ENCODE measurements at places on chromosomes 6 and 20.

DNA sequence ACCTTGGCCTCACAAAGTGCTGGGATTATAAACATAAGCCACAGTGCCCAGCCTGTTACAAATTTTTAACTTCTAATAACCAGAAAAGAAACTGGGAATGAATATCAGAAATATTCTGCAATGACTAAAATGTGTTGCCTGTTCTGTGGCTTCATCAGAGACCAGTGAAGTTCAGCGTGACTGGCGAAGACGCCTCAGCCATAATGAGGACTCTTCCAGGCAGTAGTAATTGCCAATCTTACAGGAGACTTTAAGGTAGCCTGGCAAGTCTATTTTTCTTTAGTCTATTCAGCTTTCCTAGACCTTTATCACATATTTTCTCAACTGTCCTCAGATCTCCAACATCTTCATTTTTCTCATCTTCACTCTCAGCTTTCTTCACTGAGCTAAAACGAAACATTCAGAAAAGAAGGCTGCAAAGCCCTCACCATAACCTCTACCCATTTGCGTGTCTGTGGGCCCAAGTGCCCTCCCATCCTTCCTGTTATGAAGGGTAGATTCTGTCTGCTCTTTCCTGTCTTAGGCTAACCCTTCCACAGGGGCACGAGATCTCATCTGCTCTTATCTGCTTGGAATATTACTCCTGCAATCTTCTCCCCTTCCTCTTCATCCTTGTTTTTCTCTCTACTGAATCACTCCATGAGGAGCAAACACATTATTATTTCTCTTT is 42.0 kb upstream of the OLIG3 start:
- no peak for DNase-seq

DNA sequence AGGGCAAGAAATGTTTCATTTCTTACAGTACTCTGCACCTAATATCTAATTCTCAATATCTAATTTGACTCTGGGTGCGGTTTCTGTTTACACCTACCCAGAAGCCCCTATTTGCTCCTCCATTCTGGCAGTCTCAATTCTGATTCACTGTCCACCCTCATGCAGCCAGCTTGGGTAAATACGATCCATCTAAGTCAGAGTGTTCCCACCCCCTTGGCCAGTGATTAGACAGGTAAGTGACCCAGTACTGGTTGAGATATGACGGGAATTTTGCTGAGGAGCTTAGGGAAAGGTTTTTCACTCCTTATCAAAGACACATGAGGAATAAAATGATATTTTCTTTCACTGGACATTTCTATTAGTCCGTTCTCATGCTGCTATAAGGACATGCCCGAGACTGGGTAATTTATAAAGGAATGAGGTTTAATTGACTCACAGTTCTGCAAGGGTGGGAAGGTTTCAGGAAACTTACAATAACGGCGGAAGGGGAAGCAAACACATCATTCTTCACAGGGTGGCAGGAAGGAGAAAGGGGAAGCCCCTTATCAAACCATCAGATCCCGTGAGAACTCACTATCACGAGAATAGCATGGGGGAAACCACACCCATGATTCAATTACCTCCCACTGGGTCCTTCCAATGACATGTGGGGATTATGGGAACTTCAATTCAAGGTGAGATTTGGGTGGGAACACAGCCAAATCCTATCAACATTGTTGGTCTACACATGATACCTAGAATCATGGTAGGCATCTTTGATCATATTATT is 29.4 kb downstream of the GLO1 start:
- no peak for DNase-seq

GRCh38 chr20:37090407-37090806 is 5.4 kb downstream of the RBL1 start:
- no peak for DNase-seq

GRCh38 chr6:109311471-109311870 is 70.8 kb downstream of the CD164 start:
- DNase-seq: no peak

DNA sequence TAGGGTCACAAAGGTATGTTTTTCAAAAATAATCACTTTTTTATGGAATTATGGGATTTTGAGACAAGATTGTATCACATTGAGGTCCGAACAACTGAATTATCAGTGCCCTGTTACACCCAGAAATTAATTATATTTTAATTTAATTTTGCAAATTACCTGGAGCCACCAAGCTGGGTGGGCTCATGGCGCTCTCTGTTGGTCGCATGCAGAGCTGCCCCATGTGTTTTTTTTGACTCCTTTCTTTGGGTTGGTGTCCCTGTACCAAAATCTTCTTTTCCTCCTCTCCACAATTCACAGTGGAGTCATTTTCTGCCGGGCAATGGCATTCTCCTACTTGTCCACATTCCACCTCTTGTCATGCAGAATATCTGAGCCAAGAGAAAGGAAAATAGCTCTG is 38.9 kb upstream of the FRMD1 start:
- DNase-seq: no peak

DNA sequence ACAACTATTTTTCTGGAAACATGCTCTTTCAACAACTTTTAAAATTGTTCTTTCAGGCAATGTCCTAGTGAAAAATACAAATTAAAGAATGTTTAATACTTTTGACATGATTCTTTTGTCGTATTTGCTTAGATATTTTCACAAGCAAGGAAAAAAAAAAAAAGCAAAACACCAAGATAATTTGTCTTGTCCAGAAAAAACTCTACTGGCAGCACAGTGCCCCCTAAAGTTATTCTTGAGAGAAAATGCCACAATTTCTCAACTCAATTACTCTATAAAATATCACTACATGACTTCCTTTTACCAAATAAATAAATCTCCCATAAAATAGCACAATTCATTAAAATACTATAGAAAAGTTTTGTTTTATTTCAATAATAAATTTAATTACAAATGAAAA is 652.5 kb upstream of the EPHA7 start:
- no peak for DNase-seq

GRCh38 chr6:35218021-35218420 is 4.3 kb downstream of the SCUBE3 start:
- no peak for DNase-seq

DNA sequence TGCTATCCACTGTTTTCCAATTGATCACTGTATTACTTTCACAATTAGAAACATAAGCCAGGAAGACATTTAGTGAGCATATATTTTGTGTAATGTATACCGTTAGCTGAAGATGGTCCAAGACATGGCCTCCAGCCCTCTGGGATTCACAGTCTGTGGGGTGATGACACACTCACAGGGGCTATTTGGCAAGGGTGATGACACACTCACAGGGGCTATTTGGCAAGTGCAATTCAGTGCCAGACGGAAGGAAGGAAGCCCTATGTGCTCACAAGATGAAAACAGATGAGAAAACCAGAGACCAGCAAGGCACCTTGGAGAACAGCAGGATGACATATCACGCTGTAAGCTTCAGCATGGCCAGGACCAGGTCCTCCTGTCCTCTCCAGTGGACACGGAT is 183.7 kb downstream of the MBOAT1 start:
- DNase-seq: no peak

DNA sequence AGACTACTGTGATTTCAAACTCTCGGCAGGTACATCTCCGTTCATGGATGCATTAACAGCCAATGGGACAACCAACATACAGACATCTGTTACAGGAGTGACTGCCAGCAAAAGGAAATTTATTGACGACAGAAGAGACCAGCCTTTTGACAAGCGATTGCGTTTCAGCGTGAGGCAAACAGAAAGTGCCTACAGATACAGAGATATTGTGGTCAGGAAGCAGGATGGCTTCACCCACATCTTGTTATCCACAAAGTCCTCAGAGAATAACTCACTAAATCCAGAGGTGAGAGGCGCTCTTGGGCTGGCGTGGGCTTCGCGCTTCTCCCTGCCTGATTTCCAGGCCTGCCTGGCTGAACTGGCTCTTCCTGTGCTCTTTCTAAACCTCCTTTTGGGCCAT is 68.4 kb downstream of the RPP40 start:
- DNase-seq: no peak

DNA sequence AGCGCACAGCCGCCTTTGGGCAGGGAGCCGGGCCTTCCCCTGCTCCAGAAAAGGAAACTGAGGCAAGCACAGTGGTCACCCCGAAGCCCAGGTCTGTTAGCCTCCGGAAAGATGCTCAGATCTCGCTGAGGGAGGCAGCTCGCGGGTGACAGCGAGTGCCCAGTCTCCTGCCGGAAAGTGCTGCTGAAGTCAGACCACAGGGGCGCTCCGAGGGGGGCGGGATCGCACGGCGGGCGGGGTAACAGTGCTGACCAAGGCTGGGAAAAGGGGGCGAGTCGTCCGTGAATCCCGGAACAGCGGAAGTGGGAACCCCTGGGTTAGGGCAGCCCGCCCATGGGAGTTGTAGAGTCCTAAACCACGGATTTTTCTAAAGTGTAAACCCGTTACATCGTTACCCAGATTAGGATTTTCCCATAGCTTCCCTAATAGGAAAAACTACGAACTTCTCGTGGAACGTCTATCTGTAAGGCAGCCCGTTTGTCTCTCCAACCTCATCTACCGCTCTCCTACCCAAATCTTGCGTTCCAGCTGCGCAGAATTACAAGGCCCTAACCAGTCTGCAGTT is 504 bp downstream of the VPS16 start:
- DNase-seq: no peak

- no peak for DNase-seq
These were observed 94.0 kb downstream of the ZMYND8 start for GRCh38 chr20:47262365-47263013.

GRCh38 chr6:75759207-75759606 is 10.2 kb downstream of the MYO6 start:
- no peak for DNase-seq

- no peak for DNase-seq
These were observed 373.6 kb downstream of the SYNE1 start for GRCh38 chr6:152263582-152263981.

GRCh38 chr20:57774951-57775350 is 65.1 kb upstream of the PMEPA1 start:
- DNase-seq: no peak

- no peak for DNase-seq
These were observed 3.2 kb downstream of the SULF2 start for GRCh38 chr20:47782076-47782475.

DNA sequence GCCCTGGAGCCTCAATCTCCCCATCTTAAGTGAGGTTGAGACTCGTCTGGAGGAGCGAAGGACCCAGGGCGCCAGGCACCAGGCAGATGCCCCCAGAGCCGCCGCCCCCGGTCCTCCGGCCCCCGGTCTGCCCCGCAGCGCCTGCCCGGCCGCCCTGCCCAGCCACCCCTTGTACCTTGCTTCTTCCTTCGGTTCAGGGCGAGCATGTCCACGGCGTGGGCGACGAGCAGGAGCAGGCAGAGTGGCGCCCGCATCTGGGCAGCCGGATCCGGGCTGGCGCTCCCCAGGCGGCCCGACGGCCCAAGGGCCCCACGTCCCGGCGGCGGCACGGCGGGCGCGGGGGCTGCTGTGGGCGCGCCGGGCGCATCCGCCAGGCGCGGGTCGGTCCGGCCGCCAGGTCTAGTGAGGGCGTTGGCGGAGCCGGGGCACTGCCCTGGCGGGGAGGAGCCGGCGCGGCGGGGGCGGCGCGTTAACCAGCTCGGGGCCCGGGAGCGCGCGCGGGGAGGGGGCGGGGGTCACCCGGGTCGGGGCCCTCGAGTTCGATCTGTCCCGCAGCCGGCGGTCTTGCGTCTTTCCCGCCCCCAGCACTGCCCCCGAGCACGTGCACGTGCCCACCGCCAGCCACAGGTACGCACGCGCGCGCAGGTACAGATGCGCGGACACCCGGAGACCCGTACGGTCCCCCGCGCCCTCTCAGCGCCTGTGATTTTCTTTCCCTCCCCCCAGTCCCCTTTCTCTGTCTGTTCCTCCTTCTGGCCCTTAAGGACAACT is at the start of gene RSPO4:
Gene RSPO4 (minus strand): TSS at position 401 of the 771 bp plus-strand sequence. CDS start 147 bp downstream, at position 254.
- no peak for DNase-seq

DNA sequence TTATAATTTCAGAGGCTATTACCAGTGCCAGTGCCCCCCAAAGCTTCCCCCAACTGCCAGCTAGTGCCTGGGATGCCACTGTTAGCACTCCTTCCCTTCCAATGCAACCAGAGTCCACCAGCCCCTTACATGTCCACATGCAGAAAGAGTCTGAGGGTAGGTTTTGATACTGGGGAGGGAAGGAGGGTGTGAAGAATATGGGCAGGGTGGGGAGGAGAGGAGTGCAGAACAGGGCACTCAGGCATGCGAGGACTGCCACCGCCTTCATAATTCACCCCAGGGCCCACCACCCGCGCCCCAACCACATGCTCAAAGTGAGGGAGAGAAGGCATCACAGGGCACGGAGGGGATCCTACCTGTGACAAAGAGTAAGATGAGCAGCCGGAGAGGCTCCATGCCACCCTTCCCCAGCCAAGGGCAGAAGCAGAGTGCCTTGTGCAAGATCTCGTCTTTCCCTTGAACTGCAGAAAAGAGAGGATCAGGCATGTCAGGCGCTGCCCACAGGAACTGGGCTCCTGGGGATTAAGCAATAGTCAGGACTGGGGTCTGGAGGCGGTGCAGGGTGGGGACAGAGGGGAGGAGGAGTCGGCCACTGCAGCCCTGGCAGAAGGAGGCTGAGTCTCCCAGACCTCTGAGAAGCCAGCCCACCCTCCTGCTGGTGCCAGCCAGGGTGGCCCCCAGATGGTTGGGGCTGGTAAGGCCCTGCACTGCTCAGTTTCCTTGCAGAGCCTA is at the start of gene TREM2:
Gene TREM2 (minus strand): TSS at position 430 of the 732 bp plus-strand sequence. CDS start 34 bp downstream, at position 396.
- DNase-seq: no peak

- no peak for DNase-seq
These were observed 4.9 kb downstream of the PKIG start for GRCh38 chr20:44587035-44587980.

GRCh38 chr6:27066802-27067201 is 180.7 kb upstream of the PRSS16 start:
- DNase-seq: no peak

DNA sequence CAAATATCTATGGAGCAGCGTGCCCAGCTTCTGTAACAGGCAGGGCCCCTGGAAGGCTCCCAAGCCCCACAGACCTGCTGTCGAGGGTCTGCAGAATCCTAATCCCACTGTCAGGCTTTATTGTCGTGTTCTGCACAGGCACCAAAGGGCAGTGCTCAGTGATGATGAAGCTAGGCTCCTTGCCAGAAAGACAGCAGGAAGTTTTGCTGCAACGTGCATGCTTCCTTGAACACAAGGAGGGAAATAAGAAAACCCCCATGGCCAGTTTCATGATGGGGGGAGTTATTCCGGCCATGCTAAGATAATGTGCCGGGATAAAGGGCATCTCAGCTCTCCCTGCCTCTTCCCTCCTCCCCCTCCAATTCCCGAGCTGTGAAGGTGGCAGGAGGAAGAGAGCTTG is 109.4 kb upstream of the KCNG1 start:
- no peak for DNase-seq

- no peak for DNase-seq
These were observed 2.6 kb upstream of the RSPH3 start for GRCh38 chr6:159002432-159003155.

DNA sequence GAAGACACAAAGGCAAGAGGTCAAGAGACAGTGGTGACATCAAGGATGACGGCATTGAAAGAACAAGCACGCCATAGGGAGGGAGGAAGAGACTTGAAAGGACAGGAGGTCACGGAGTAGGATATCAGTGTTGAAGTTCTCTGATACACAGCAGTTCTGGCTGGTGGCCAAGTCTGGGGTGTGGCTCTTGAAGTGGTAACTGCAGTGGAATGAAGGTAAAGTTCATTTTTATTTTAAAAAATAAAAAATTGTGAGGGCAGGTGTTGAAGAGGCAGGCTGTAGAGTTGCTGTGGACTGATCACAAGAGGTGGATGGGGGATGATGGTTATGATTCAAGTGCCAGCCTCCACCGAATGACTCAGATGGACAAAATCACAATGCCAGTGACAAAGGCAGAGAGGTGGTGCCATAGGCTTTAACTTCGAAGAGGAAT is 53.2 kb upstream of the BMP2 start:
- no peak for DNase-seq

GRCh38 chr6:119628691-119629594 is 279.4 kb upstream of the MAN1A1 start:
- DNase-seq: no peak

GRCh38 chr6:86010915-86011786 is 368.5 kb upstream of the SYNCRIP start:
- no peak for DNase-seq

Data from stimulated activated CD4-positive, alpha-beta T cell treated with anti-CD3 and anti-CD28 coated beads, Interleukin-15, amount 100 ng/mL, for 1 hour (primary cell).